ENCODE measurements at places on chromosomes 1 and 21.

GRCh38 chr1:183164340-183164739, 21.7 kb upstream of the LAMC2 start:
- DNase-seq, result no peak

DNA sequence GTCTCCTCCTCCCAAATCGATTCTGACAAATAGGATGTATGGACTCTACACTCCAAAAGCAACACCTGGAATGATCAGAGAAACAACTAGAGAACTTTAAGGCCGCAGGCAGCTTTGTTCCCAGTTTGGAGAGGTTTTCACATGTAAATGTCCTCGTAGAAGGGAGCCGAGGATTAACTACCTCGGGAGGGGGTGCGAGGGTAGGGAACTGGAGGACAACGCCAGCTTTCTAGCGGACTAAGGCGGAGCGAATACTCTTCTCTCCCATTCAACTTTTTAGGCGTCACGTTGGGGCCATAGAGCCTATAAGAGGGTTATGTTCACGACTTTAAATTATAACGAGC, 1.2 kb downstream of the SCAF4 start:
- DNase-seq, result no peak

GRCh38 chr1:156281281-156281680, 1.3 kb downstream of the SMG5 start:
- peak; percentile 46 for DNase-seq

GRCh38 chr1:238833919-238834318, 552.4 kb upstream of the CHRM3 start:
- no peak for DNase-seq

DNA sequence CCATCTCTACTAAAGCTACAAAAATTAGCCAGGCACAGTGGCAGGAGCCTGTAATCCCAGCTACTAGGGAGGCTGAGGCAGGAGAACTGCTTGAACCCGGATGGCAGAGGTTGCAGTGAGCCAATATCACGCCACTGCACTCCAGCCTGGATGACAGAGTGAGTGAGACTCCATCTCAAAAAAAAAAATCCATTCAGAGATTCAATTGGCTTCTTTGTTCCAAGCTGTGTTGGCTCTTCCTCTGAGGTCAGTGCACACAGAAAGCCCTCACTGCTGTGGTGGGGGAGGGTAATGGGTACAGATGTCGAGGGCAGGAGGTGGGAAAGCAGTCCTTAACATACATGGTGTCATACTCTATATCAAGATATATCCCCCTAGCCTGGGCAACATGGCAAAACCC, 14.7 kb downstream of the TIE1 start:
- DNase-seq, result no peak

GRCh38 chr1:202367271-202367670, 18.8 kb downstream of the PPP1R12B start:
- DNase-seq, result no peak

DNA sequence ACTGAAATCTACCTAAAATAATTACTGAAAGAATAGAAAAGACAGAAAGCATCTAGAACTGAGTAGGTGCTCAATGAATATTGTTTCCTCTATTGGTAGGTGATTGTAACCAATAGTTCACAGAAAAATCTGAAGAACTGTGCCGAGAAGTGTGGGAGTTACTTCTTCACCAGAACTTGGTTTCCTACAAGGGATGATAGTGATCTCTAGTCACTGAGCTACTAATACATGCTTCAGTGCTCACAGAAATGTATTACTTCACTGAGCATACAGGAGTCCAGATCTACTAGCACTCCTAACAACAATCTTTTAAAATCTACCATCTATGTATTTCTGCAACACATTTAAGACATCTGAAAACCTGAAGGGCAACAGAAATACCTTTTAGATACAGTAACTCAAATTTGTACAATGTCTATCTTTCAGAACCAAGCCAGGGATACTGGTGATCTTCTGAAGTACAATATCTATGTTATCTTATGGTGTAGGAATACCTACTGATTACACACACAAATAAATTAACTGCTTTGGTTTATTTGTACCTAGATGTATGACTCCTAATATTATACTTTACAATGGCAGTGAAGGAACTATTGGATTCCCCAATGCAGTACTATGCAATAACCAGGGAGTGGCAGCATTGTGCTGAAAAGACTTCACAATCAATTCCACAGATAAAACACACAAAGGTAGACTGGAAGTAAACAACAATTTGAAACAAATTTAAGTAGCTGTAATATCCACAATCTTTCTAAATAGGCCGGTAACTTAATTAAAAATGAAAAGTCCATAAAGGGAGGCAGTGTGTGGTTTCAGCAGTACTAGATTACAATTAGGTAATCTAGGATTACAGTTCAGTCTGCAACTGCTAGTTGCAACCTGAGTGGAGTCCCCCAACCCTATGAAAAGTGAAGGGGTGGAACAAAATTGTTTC, 243.0 kb downstream of the SLC45A1 start:
- peak; percentile 32 for DNase-seq

DNA sequence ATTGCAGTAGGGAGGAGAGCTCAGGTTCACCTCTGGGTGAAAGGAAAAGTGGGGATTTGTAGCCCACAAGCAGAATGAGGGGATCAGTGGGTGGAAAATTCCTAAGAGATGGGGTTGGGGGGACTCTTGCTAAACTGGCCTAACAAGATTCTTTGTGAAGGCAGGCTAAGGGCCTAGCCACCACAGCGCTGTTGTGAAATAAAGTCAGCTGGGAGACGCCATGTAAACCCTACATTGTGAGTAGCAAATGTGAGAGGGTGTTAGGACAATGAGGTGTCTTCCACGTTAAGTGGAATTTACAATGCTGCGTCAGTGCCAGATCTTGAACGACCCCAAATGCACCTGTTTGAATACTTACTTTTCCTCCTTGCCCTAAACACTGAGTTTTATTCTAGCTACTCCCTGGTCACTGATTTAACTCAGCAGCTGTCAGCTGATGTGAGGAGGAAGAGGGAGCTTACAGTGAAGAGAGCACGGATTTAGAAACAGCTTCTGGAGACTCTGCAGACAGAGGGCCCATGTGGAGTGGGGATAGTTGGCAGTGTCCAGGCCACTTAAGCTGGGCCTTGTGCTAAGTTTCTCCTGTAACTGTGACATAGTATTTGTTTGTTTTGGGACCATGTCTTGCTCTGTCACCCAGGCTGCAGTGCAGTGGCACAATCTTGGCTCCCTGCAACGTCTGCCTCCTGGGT, 17.3 kb downstream of the PDPN start:
- DNase-seq, result no peak

DNA sequence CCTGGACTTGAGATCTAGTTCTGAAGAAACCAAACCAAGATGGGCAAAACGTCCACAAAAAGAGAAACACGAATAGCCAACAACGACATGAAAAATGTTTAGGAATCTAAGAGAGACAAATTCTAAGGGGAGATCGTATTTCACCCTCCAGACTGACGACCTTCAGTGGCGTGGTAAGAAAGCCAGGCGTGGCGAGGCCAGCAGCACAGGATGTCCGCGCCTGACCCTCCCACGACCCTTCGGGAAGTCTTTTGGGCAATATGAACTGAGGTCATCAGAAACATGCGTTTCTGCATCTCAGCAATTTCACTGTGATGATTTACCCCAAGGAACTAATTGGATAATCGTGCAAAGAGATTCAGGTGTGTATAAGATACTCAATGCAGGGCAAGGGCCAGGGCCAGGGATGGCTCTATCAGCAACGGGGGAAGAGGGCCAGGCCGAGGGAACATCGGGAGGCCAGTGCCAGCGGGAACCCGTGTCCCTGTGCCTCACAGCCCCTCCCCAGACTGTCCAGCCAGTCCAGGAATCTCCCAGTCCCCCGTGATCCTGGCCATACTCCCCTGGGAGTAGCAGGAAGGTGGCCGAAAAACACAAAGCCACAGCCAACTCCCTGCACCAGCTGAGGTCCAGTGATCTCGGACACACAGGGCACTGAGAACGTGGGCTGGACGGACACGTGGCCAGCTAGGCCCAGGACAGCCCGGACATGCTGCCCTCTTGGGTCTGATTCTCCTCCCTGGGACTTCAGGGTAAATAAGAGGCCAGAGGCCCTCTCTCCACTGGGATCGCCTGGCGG, 53.6 kb upstream of the ADARB1 start:
- peak; percentile 10 for DNase-seq

DNA sequence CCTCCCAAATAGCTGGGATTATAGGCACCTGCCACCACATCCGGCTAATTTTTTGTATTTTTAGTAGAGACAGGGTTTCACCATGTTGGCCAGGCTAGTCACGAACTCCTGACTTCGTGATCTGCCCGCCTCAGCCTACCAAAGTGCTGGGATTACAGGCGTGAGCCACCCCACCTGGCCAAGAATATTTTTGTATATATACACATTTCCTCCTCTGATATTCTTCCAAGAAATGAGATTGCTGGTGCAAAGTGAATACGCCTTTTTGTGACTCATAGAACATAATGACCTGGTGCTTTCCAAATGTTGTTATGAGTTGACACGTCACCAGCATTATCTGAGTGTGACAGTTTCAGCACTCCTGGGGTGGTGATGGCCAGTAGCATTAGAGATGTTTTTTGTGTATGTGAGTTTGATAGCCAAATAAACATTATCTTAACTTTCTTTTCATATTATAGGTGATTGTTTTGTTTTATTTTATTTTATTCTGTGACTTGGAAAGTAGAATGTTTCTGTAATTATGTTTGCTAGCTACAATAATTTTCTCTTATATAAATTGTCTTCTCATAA, 54.9 kb downstream of the KCNK1 start:
- DNase-seq, result no peak

DNA sequence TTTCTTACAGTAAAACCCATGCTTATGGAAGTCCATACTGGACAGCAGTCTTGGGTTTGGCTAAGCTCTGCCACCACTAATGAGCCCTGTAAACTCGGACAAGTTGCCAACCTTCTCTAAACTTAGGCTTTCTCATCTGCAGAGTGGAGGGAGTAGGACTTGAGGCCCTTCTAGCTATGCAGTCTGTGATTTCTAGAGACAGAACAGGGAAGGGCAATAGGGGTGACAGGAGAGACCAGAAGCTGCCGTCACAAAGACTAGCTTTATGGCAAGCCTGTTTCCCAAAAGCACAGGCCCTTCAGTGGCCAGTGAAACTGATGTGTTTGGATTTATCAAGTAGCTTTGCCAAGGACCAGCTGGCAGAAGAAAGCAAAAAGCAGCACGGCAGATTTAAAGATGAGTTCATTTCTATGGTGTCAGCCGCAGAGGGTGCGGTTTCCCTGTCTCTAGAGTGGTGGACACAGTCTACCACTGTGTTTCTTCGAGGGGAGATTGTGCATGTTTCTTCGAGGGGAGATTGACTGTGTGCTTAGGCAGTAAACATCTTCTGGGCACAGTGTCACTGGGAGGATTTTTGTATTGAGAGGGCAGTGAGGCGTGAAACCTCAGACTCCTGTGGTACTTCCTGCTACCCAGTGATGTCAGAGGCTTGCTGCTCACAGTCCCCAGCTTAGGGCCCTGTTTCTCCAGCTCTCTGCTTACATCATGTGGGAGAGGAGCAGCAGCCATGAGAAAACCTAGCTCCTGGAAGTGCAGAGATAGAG, 119.0 kb downstream of the ROR1 start:
- DNase-seq, result no peak

DNA sequence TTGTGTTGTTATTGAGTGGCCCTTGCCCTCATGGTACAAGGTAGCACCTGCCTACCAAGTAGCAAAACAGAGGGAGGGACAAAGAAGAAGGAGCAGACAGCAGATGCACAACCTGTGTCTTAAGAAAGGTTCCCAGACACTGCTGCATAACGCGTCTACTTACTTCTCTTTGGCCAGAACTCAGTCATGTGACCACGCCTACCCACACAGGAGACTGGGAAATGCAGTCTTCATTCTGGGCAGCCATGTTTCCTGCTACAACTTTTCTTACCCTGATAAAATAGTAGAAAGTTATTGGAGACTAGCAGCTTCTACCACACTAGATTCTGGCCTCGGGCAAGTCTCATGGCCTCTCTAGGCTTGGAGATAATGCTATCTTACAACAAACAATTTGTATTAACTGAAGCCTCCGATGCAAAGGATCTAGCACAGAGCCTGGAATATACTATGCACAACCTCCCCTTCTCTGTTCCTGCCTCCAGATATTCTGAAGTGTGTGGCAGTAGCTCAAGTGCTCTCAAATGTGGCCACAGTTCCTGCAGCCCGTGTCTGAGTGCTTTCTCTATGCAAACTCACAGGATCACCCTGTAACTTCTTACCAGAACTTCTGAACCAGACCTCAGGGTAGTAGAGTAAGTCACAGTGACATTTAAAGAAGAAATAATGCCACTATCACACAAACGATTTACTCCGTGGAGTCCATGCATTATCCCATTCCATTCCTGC, 34.1 kb upstream of the BTG2 start:
- peak; percentile 64 for DNase-seq

DNA sequence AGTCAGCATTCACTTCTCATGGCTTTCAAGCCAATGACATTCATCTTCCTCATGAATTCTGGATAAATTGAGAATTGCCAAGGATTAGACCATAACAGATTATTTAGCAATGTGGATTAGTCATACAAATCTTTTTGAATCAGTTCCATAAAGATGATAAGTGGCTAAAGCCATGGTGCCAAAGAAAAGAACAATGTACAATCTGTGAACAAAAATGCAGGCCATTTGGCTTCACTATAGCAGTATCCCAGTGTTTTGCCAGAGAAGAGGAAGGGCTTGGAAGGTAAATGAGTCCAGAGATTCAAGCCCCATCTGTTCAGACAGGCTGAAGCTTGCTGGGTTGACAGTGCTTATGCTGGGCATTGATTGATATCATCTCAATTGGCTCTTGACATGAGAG, 376.4 kb upstream of the LRRC7 start:
- no peak for DNase-seq

- no peak for DNase-seq
Observed at GRCh38 chr1:206779638-206780037, 7.3 kb upstream of the IL10 start.

GRCh38 chr1:169426174-169426705, 1.0 kb downstream of the CCDC181 start:
- DNase-seq, result no peak

DNA sequence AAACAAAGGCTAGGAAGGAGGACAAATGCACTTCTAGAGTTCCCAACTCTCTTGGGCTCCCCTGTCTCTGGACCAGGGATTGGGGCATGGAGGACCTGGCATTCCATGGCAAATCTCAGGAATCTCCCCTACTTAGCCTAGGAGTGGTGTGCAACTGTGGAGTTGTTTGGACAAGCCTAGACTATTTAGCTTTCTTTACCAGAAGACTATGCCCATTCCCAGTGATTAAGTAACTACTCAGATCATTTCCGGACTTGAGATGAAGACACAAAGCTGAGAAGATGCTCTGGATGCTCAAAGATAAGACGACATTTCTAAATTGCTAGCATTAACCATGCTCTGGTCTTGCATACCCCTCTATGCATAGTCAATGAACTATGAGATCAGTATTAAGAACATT, 13.7 kb upstream of the MARK1 start:
- DNase-seq, result no peak

- DNase-seq, result no peak
Observed at GRCh38 chr1:115192200-115192767, 103.0 kb upstream of the TSPAN2 start.

- no peak for DNase-seq
Observed at GRCh38 chr1:232123775-232124659, 497.4 kb downstream of the DISC1 start.

GRCh38 chr1:233012021-233012420, 61.6 kb downstream of the NTPCR start:
- no peak for DNase-seq

GRCh38 chr1:16173447-16174260, 17.8 kb upstream of the EPHA2 start:
- no peak for DNase-seq

All from activated CD8-positive, alpha-beta memory T cell treated with anti-CD3 and anti-CD28 coated beads, Interleukin-2, amount 50 U/mL, for 4 hours (primary cell).